Activated CD8-positive, alpha-beta memory T cell treated with anti-CD3 and anti-CD28 coated beads for 4 hours (primary cell): ENCODE measurements at places on chromosomes 5 and 9.

DNA sequence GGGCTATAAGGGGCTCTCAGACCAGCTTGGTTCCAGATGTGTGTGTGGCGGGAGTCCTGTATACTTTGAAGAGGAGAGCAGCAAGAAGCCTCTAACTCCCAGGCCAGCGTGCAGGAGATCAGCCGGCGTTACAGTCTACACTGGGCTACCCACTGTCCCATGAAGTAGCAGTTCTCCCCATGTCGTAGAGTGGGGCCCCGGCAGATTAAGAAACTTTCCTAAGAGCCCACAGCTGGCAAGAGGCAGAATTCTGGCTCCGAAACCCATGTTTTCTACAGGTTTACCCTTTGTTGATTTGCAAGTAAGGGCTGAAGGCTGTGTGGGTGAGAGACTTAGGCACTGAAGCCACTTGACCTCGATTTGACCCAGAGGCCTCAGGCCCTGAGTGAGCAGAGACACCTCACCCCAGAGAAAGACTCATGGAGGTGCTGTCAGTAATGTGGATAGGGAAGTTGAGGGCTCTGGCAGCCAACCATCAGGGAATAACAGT, 881 bp upstream of the B4GALT1 start:
- DNase-seq, result no peak

- DNase-seq, result no peak
Measured at GRCh38 chr5:77305956-77306355, 95.5 kb downstream of the PDE8B start.

DNA sequence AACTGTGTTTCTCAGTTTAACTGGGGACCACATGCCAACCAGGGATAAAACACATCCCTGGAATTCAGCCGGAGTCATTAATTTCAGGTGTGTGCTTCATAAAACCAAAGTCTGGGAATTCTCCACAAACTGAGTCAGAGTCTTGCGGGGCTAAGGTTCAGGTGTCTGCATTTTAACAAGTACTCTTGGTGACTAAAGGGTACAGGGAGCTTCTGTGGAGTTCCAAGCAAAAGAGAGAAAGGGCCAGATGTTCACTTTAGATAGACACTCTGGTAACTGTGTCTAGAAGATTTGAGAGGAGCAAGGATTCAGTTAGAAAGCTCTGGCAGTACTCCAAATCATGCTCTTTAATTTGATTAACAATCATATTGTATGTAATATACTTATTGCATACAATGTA, 4.0 kb downstream of the NADK2 start:
- DNase-seq, result no peak

DNA sequence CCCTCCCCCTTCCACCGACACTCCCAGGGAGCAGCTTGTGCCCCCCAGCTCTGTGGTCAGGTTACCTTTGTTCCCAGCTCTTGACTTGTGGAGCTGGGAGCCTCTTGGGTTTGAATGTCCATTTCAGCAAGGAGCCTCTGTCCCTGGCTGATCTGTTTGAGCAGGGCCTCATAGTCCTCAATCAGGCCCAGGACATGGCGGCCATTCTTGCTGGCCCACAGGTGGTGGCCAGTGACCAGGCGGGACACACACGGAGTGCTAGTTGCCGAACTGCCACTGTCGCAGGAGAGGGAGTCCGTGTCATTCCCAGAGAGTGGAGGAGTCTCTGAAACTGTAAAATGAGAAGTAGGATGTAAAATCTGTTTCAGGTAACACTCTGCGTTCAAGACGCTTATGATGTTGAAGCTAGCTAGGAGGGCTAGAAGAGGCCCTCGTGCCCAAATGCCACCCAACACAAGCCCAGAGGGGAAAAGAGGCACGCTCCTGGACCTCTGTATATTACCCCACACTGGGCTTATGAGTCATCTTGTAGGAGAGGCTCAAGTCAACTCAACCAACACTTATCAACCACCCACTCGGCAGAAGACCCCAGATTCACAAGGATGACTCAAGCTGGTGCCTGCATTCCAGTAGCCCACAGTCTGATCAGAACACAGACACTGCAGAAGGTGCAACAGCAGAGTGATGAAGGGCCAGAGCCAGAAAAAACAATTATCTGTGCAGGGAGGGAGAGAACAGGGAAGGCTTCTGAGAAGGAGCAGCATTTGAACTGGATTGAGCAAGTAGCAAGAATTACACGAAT, 177.0 kb downstream of the CDK5RAP2 start:
- DNase-seq, result no peak

- DNase-seq, result no peak
Measured at GRCh38 chr5:93280518-93280917, 300.5 kb downstream of the NR2F1-AS1 start.

- no peak for DNase-seq
Measured at GRCh38 chr5:144406442-144406841, 235.8 kb downstream of the KCTD16 start.

- DNase-seq, result no peak
Measured at GRCh38 chr5:177427919-177428573, 1.6 kb downstream of the GRK6 start.

DNA sequence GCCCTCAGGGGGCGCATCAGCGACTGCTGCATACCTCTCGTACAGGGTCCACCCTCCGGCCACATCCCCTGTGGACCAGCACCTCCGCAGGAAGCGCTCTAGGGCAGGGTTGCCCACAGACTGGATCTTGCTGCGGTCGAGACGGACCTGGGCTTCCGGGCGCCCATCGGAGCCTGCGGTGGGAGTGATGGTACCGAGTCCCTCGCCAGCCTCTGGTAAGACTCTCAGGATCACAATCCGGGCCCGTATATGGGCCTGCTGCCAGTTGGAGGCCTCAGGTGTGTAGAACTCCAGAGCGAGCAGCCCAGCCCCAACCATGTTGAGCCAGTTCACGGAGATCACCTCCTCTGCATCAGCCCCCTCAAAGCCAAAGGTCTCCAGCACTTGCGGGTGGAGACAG, 323.0 kb downstream of the ANXA1 start:
- no peak for DNase-seq

DNA sequence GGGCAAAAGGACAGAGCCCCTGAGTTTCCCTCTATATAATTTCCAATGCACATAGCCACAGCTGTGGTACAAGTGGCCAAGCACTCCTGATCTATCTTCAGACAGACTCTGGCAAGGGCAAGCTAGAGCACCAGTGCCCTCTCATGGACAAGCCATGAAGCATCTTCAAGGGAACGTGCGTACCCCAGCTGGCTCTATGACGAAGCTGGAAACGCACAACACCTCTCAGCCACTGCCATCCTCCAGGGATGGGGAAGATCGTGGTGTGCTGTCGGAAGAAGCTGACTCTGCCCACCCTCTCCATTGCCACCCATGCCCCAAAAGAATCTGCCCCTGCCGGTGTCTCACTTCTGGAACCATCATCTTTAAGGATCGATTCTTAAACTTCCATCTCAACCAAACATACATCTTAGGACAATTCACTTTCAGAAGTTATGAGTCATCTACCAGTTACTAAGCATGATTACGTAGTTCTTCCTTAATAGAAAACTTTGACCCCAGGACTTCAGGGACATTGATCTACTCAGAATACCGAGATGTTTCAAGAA, 482.9 kb downstream of the AGTPBP1 start:
- no peak for DNase-seq

GRCh38 chr5:115423541-115423940, 121.0 kb downstream of the FEM1C start:
- no peak for DNase-seq

GRCh38 chr9:18319918-18320445, 154.0 kb upstream of the ADAMTSL1 start:
- no peak for DNase-seq

GRCh38 chr9:88947581-88948573, 43.4 kb upstream of the S1PR3 start:
- no peak for DNase-seq

DNA sequence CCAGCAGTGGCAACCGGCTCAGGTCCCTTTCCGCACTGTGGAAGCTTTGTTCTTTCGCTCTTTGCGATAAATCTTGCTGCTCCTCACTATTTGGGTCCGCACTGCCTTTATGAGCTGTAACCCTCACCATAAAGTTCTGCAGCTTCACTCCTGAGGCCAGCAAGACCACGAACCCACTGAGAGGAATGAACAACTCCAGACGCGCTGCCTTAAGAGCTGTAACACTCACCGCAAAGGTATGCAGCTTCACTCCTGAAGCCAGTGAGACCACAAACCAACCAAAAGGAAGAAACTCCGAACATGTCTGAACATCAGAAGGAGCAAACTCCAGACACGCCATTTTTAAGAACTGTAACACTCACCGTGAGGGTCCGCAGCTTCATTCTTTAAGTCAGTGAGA, 103.5 kb downstream of the GLIS3 start:
- no peak for DNase-seq

GRCh38 chr5:95832664-95833063, 10.1 kb upstream of the GLRX start:
- DNase-seq, result no peak

GRCh38 chr5:105874316-105874715, 1796.4 kb downstream of the EFNA5 start:
- DNase-seq, result no peak

- no peak for DNase-seq
Measured at GRCh38 chr5:1374679-1375055, 29.8 kb upstream of the CLPTM1L start.

- no peak for DNase-seq
Measured at GRCh38 chr5:78887384-78888118, 97.6 kb downstream of the ARSB start.

DNA sequence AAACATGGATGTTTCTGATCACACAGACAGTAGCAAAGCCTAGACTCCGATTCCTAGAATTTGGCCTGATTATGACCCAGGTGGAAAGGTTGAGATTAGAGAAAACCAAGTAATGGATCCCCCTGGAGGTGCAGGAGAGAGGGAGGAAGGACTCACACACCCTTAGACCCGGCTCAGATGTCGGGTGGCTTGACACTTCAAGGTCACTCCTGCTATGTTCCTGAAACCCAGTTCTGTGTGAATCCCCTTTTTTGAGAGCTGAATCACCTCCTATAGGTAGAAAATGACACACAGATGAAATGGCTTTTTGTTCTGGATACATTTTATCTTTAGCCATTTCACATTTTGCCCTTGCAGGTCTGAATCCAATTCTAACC, 192.8 kb downstream of the ARRDC3 start:
- DNase-seq, result no peak

- DNase-seq, result no peak
Measured at GRCh38 chr9:88243736-88244135, 105.5 kb upstream of the SPATA31C2 start.

GRCh38 chr5:115179030-115179393, 9.3 kb upstream of the TRIM36 start:
- DNase-seq, result no peak

- no peak for DNase-seq
Measured at GRCh38 chr5:76642390-76643040, 19.3 kb upstream of the F2RL2 start.

DNA sequence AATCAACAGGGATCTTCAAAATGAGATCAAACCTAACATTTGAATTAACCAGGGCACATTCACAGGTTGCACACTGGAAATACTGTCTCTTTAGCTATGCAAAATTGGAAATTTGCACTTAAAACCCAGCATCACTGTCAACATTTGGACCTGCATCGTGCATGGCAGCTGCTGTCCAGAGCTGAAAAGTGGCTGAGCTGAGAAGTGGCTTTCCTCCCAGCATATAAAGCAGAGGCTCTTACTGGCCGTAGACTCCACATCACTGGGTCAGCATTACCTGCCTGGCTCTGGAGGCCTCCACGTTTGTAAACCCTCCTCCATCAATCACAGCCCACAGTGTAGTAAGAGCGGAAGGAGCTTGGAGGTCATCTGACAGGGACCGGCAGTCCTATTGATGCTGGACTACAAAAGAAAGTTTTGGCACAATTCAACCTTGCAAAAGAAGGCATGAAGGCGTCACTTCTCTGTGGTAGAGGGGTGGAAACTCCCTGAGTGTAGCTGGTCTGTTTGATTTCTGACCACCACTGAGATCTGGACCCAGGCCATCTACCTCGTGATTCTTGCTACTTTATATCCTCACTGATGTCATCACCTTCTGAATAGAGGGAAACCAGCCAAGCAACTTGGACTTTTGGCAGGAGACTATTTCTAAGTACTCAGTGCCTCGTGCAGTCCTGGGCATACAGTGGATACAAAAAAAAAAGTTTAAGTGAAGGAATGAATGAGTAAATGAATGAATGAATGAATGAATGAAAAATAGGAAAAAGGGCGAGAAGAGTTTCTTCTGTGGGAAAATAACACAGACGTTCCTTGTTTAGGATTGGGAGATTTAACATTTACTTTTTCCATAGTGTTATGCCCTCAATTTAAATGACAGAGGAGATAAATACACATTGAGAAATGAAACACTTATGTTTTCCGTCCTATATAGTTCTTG, 14.8 kb downstream of the RASEF start:
- no peak for DNase-seq

DNA sequence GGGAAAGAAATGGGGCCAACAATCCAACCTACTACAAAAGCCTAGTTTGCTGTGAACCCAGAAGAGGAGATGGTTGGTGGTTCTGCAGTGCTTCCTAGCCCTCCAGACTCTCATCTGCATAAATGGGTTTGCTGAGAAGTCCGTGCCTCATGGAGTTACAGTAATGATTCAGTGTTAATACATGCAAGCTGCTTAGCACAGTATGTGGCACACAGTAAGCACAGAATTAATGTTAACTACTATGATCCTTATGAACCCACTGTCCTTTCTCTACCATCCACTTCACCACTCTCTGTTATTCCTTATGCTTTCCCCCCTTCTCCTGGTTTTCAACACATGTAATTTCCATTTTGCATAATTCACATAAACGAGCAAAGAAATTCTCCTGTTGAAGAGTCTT, 100.0 kb downstream of the ACTBL2 start:
- DNase-seq, result no peak

GRCh38 chr5:89399548-89399947, 516.6 kb upstream of the MEF2C start:
- no peak for DNase-seq

DNA sequence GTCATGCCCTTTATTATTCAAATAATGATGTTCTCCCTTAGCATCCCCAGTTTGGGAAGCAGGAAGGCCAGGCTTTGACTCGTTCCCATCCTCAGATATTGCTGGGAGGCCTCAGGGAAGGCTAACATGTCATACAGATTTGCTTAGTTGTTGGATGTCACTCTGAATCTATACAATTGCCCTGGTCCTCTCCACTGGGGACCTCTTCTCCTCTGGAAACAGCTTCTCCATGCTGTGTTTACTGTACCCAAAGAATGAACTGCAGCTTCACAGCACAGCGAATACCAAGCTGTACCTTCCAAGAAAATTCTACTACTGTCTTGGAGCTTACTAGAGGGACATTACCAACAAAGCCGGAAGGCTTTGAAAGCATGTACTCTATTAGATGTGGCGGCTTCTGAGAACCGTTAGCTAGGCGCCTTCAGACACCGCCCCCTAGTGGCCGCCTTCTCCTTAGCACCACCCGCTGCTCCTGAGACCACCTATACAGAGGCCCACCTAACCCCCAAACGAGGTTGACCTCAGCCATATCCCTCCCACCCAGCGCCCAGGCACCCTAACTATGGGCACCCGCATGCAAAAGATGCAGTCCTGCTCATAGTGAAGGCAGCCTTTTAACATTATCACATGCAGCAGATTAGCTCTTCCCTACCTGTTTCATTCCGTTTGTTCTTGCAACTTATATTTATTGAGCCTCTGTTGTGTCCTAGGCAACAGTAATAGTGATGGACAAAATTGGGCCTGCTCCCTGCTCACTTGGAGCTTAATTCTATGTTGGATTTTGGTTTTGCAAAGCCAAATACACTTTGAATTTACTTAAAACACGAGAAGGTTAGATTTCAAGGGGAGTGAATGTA, 34.9 kb upstream of the FOXI1 start:
- no peak for DNase-seq

- DNase-seq, result no peak
Measured at GRCh38 chr5:95530416-95530815, 24.4 kb downstream of the SKIC3 start.
